ENCODE measurements at places on chromosomes 4 and X.

GRCh38 chr4:53821179-53821851, 230.0 kb upstream of the LNX1 start:
- H3K27ac ChIP-seq: no peak overlapping the region
- DNase-seq: no peak
- H3K4me3 ChIP-seq: no peak overlapping the region
- H3K27me3 ChIP-seq: no peaks in the 10 kb centered on the region

GRCh38 chr4:32136081-32136787, 1416.1 kb downstream of the PCDH7 start:
- H3K4me1 ChIP-seq: no peaks in the 10 kb centered on the region
- no peaks in the 10 kb centered on the region for H3K36me3 ChIP-seq

DNA sequence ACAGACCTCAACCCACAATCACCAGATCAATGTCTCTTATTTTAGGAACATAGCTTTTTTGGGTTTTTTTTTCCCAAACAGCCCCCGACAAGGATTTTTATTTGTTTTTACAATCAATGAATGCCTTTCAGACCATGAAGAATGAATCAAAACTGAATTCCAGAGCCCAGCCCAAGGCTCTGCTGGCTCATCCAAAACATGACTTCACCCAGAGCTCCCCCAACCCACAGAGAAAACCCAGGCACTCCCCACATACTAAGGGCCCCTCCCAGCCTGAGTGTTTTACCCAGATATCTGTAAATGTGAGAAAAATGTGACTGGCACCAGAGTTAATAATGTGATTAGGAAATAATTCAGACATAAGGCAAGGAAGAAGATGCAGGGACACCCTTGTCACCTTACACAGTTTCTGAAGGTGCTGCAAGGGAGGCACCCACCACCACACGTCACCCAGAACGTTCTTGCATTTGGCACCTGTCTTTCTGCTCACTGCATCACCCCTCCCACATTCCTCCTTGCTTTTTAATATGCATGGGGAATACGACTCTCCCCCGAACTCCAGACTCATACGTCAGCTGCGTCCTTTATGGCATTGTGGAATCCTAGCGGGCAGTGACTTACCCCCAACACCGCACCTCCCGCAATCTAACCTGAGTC, 47.8 kb upstream of the C4orf50 start:
- no peaks in the 10 kb centered on the region for H3K36me3 ChIP-seq
- no peaks in the 10 kb centered on the region for H3K27me3 ChIP-seq
- no peak overlapping the region for H3K4me3 ChIP-seq
- DNase-seq: no peak
- no peak overlapping the region for H3K27ac ChIP-seq

DNA sequence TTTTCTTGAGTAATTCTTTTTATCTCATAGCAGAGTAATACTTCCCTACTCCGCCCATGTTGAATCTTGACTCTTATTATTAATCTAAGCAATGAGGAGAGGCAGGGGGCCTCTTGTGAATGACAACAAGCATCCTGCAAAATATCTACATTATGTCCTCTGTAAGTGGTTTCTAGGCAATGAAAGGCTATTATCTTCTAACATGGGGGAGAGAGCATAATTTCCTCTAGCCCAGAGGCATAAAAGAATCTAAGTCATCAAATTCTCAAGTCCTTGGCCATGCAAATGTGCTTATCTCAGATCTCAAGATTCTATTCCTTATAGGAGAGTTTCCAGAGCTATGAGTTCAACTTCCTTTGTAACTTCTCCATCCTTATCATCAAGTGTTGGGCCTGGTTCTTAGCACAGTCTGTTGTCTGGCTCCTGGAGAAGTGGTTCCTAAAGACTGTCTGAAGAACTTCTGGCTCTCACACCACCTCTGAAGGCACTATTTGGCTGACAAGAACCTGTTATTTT, 423.1 kb upstream of the INTU start:
- DNase-seq: no peak
- no peaks in the 10 kb centered on the region for H3K36me3 ChIP-seq

DNA sequence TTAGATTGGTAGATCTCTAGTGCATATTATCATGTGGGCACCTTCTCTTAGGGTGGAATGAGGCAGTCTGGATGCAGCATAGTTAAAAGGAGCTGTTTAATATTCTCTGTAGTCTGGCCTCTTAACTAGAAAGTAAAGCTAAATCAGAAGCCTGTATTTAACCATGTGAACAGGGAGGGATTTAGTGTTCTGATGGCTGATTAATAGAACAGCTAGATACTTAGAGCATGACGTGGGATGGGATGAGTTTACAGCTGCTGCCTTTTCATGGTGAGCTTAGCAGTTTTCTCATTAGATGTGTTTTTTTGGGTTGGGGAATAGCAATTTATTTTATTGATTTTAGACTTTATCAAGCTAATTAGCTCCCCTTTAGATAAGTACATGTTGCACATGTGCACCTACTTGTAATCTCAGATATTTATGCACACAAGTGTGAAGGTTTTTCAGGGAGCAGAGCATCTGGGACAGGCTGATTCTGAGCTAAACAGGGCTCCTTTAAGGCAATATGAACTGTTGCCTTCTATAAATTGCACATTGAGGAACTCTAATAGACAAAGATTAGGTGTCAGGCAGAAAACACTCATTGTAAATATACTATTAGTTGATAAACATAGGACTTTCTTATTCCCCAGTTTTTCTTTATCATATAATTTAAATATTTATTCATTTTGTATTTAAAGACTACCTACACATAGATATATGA, 34.1 kb downstream of the YIPF6 start:
- DNase-seq: no peak
- H3K36me3 ChIP-seq: no peaks in the 10 kb centered on the region
- H3K27me3 ChIP-seq: no peaks in the 10 kb centered on the region
- no peak overlapping the region for H3K27ac ChIP-seq

- no peaks in the 10 kb centered on the region for H3K36me3 ChIP-seq
- no peaks in the 10 kb centered on the region for H3K27me3 ChIP-seq
- no peaks in the 10 kb centered on the region for H3K4me1 ChIP-seq
These were observed 231.6 kb upstream of the SLIT2 start for GRCh38 chr4:20020056-20020455.

- no peaks in the 10 kb centered on the region for H3K27me3 ChIP-seq
- no peaks in the 10 kb centered on the region for H3K36me3 ChIP-seq
- no peak overlapping the region for H3K4me3 ChIP-seq
- no peaks in the 10 kb centered on the region for H3K4me1 ChIP-seq
These were observed 527.3 kb downstream of the TLL1 start for GRCh38 chr4:166400270-166400894.

DNA sequence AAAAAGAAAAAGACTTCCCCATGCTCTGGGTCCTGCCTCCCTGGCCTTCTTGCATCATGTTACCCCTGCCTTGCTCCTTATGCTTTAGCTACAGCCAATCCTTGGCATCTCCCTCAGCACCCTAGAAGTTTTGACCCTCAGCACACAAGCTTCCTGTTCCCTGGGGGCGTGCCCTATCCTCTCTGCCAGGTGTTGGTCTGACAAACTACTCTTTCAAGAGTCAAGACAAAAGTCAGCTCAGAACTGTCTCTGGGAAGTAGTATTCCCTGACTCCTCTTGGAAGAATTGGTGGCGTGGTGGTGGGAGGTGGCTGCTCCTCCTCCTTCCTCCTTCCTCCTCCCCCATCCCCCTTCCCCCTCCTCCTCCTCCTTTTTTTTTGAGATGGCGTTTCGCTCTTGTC, 41.0 kb downstream of the PRPS1 start:
- H3K4me1 ChIP-seq: peaks cover 2% of the 10 kb centered on the region
- H3K27ac ChIP-seq: no peak overlapping the region

DNA sequence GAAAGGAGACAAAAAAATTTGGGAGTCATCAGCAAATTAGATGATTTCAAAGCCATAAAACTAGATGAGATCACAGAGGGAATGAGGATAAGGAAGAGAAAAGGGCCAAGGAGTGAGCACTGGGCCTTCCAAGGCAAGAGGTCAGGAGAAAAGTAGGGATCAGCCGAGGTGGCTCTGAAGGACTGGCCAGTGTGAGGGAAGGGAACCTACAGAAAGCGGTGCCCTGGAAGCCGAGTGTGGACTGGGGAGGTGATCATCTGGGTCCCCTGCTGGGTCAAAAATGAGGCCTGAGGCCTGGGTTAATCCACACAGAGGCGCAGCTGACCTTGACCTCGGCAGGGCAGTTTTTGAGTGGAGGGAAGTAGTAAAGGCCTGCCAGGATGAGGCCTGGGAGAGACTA, 133.8 kb downstream of the SMIM20 start:
- no peak for DNase-seq
- no peaks in the 10 kb centered on the region for H3K36me3 ChIP-seq
- H3K4me3 ChIP-seq: no peak overlapping the region
- H3K27me3 ChIP-seq: no peaks in the 10 kb centered on the region
- peak overlapping the region; percentile 67 for H3K27ac ChIP-seq

- no peak overlapping the region for H3K4me3 ChIP-seq
- no peaks in the 10 kb centered on the region for H3K4me1 ChIP-seq
- no peak for DNase-seq
- no peak overlapping the region for H3K27ac ChIP-seq
These were observed 5.9 kb upstream of the GATB start for GRCh38 chr4:151766691-151767090.

DNA sequence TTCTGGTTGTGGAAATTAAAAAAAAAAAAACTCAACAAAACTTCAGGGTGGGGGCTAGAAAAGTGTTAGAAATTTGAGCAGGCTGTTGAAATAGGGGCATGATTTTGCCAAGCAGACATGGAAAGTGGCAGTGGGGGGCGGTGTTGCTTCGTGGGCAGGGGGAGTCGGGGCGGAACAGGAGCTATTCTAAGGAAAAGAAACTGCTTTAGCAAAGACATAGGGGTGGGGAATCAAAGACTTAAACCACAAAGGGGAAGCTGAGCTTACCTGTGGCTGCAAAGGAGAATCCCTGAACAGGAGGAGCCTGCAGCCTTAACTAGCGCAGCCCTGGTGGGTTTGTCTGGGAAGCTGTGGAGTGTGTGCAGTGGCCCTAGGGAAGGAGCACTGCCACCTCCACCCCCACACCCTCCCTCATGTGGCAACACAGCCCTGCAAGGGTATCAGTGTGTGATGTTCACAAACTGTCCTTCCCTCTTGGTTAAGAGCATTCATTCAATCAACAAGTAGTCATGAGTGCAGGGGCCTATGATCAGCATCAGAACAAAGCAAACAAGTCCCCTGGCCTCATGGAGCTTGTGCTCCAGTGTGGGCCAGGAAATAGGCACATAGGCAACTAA, 20.5 kb downstream of the SEL1L3 start:
- no peak for DNase-seq
- H3K4me1 ChIP-seq: no peaks in the 10 kb centered on the region
- H3K27ac ChIP-seq: no peak overlapping the region
- H3K36me3 ChIP-seq: no peaks in the 10 kb centered on the region
- no peaks in the 10 kb centered on the region for H3K27me3 ChIP-seq

DNA sequence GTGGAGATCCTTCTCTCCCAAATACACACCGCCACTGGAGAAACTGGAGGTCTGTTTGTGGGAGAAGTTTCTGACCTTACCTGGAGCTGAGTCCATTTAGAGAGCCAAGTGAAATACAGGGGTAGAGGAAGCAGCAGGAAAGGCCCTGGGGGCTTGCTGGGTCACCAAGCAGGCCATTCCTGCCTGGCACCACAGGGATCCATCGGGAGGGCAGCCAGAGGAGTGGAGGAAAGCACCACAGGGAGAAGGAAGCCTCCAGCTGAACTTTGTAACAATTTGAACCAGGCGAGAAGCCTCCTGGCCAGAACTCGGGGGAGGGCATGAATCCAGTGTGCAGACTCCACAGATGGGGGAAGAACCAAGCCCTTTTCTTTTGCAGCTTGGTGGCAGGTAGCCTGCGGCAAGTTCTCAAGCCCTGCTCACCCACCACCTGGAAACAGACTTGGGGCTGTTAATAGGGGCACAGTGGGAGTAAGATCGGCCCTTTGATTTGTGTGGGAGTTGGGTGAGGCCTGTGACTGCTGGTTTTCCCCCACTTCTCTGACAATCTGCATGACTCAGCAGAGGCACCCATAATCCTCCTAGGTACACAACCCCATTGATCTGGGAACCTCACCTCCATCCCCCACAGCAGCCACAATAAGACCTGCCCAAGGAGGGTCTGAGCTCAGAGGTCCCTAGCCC, 94.6 kb downstream of the IRS4 start:
- H3K27ac ChIP-seq: no peak overlapping the region
- H3K4me1 ChIP-seq: no peaks in the 10 kb centered on the region
- no peaks in the 10 kb centered on the region for H3K27me3 ChIP-seq

- H3K36me3 ChIP-seq: no peaks in the 10 kb centered on the region
- H3K4me3 ChIP-seq: no peak overlapping the region
- no peaks in the 10 kb centered on the region for H3K27me3 ChIP-seq
- H3K4me1 ChIP-seq: no peaks in the 10 kb centered on the region
- DNase-seq: no peak
- H3K27ac ChIP-seq: no peak overlapping the region
These were observed 152.1 kb upstream of the DGKK start for GRCh38 chrX:50622751-50623150.

- H3K4me1 ChIP-seq: peaks cover 1% of the 10 kb centered on the region
- H3K36me3 ChIP-seq: no peaks in the 10 kb centered on the region
- no peak for DNase-seq
- H3K4me3 ChIP-seq: no peak overlapping the region
These were observed 10.8 kb downstream of the LRP2BP start for GRCh38 chr4:185384930-185385331.

DNA sequence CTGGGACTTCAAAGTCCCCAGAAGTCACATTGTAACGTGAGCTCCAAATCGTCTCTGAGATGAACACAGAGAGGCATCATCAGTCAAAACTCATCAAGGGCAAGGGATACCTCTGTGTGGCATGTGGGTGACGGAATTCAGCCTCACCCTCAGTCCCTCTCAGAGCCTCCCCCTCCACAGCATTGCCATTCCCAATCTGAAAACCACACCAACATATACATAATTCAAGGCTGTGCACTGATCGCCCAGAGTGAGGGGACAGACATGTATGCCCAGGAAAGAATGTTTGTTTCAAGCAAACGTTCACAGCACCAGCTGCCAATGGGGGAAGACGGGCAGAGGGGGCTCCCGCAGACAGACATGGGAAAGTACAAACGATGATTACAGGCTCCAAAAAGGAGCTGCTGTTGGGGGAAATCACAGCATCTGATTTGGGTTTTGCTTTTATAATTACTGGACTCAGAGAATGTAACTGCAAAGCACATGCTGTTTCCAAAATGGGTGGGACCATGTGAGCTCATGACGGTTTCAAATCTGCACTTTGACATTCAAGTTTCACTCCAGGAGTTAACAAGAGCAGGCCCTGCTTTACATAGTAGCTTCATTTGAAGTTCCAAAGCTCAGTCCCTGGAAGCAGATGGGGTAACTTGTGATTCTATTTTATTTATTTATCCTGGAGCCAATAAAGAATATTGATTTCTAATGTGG, 88.3 kb downstream of the CLCN4 start:
- no peaks in the 10 kb centered on the region for H3K27me3 ChIP-seq
- DNase-seq: no peak
- no peak overlapping the region for H3K4me3 ChIP-seq
- H3K4me1 ChIP-seq: peaks cover 4% of the 10 kb centered on the region
- H3K27ac ChIP-seq: no peak overlapping the region
- no peaks in the 10 kb centered on the region for H3K36me3 ChIP-seq

Data from ovary (tissue), 10 donors.